ENCODE measurements at places on chromosomes 3 and 15.

DNA sequence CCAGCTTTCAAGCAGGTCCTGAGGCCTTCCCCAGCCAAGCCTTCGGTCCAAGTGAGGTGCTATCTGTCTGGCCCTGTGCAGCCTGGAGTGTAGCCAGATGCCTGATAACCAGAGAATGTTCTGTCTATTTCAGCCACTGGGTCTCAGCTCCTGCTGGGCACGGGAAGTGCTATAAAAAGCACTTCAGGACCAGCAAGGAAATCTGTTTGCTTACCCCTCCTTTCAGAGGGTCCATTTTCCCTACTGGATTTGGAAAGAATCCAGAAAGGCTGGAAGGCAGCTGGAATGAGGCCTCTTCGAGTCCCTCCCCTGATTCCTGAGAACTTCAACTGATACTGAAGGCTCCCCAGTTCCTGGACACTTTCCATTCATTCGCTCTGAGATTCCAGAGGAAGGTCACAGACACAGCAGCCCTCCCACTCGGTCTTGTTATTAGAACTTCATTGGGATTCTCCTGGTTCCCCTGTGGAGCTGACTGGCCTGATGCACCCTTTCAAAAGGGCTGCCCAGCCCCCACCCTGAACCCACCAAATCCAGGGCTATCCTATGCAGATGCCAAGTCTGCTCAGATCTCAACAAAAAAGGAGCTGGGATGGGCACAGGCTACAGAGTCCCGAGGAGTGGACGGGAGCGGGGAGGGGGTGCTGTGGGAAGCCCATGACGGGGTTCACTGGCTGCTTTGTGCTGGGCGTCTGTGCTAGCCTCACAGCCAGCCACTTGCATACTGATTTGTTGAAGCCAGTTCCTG, 70.4 kb downstream of the UMPS start:
- no peak for DNase-seq

DNA sequence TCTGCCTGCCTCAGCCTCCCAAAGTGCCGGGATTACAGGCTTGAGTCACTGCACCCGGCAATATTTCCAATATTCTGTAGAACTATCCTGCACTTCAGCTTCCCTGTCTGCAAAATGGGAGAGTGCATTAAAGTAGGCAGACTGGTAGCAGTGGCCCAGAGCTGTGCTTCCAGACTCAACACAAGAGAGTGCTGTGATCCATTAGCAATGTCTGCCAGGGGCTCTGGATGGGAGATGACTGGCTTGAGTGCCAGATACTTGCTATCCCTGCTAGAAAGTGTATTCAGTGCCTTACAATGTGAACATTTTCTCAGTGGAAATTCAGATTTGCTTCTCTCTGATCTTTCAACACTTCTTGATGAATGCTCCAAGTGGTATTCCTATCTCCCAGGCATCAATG, 65.4 kb upstream of the CTSH start:
- no peak for DNase-seq

GRCh38 chr3:183937601-183938286, 53.1 kb upstream of the PARL start:
- no peak for DNase-seq

- DNase-seq, result no peak
Observed at GRCh38 chr3:152491922-152492321, 223.2 kb downstream of the MBNL1 start.

- no peak for DNase-seq
Observed at GRCh38 chr3:721086-721485, 371.7 kb upstream of the CNTN6 start.

- DNase-seq, result no peak
Observed at GRCh38 chr15:27025481-27025966, 54.5 kb downstream of the GABRG3 start.

GRCh38 chr3:15794303-15794771, 3.4 kb downstream of the ANKRD28 start:
- DNase-seq, result no peak

- DNase-seq, result no peak
Observed at GRCh38 chr15:25406846-25407245, 32.0 kb downstream of the UBE3A start.

GRCh38 chr3:132549890-132550578, 47.0 kb upstream of the ACKR4 start:
- DNase-seq, result no peak

DNA sequence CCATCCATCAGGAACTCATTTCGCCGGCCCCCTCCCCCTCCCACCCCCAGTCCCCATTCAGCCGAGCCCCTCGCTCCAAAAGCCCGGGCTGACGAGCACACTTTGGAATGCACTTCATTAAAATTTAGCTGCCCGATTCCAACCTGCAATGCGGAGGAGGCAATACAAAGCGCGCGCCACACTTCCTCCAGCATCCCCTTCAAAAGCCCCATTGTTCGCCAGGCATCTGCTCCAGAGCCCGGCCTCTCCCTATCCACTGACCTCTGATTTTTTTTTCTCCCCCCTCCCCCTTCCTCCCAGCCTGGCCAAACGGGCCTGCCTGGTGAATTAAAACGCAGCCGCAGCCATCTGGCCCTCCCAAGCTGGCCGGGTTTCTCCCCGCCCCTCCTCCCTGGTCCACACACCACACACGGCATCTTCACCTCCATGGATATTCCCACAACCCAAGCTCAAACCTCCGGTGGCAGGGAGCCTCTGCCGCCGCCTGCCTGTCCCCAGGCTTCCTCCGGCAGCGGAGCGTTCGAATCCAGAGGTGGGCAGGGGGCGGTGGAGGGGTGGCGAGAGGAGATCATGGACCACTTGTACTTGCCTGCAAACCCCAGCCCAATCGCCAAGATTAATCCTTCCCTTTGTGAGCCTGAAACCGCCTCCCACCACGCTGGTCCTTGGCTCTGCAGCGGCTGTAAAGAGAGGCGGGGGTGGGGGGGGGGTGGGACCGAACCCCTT, 441.3 kb downstream of the MAGI1 start:
- no peak for DNase-seq

GRCh38 chr15:25346371-25346770, 92.5 kb downstream of the UBE3A start:
- no peak for DNase-seq

GRCh38 chr3:150141790-150142326, 171.2 kb upstream of the PFN2 start:
- no peak for DNase-seq

DNA sequence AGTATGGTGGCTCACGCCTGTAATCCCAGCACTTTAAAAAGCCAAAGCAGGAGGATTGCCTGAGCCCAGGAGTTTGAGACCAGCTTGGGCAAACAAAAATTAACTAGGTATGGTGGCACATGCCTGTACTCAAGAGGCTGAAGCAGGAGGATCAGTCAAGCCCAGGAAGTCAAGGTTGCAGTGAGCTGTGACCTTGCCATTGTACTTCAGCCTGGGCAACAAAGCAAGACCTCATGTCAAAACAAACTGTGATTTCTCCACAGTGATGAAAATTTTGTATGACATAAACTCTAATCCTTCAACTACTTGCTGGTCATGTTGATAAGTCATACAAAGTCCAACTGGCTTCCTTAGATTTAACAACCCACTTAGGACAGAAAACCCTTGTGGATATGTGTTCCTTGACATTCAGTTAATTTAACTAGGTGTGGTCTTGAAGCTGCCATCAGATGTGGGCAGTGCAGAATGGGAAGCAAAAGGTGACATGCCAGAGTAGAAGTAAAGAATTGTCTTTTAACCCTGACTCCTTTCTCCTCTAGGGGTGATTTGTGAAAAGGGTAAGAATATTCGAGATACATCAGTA, 263.3 kb downstream of the PTPRG start:
- no peak for DNase-seq

GRCh38 chr3:42802876-42803413, 1.3 kb downstream of the HIGD1A start:
- no peak for DNase-seq

- no peak for DNase-seq
Observed at GRCh38 chr15:94282269-94283250, 51.2 kb downstream of the MCTP2 start.

DNA sequence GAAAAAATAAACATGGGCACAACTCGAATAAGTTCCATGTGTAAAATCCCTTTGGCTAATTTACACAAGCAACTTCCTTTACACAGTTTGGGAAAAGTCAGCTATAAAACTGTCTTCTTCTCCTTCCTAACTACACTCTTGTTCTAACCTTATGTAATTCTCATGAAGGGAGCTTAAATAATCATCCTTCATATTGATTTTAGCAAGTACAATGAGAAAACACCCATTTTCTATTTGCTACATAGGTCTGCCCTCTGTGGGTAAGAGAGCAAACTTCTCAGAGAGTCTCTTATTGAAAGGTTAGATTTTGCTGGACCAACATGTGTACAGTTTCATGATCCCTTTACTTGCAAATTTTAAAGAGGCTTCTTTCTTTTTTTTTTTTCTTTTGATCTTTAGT, 398.5 kb downstream of the ROBO1 start:
- DNase-seq, result no peak

GRCh38 chr15:41004490-41004889, 51.2 kb downstream of the CHAC1 start:
- no peak for DNase-seq

- no peak for DNase-seq
Observed at GRCh38 chr15:83379579-83379959, 67.6 kb upstream of the SH3GL3 start.

GRCh38 chr3:124714223-124714853, 15.9 kb upstream of the UMPS start:
- no peak for DNase-seq

- DNase-seq, result no peak
Observed at GRCh38 chr3:38005076-38006020, 14.8 kb downstream of the VILL start.

DNA sequence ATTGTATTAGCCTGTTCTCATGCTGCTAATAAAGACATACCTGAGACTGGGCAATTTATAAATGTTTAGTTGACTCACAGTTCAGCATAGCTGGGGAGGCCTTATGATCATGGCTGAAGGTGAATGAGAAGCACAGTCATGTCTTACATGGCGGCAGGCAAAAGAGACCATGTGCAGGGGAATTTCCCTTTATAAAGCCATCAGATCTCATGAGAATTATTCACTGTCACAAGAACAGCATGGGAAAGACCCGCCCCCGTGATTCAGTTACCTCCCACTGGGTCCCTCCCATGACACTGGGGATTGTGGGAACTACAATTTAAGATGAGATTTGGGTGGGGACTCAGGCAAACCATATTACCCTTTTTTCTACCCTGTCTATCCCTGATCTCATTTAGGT, 51.5 kb upstream of the MYZAP start:
- no peak for DNase-seq

Data from stimulated activated CD4-positive, alpha-beta T cell treated with anti-CD3 and anti-CD28 coated beads, TNF-alpha, amount 100 ng/mL, for 48 hours (primary cell).